ENCODE measurements at places on chromosomes 6 and 20.

GRCh38 chr6:166851911-166852310 lies 104.4 kb downstream of the RNASET2 start:
- DNase-seq = no peak

DNA sequence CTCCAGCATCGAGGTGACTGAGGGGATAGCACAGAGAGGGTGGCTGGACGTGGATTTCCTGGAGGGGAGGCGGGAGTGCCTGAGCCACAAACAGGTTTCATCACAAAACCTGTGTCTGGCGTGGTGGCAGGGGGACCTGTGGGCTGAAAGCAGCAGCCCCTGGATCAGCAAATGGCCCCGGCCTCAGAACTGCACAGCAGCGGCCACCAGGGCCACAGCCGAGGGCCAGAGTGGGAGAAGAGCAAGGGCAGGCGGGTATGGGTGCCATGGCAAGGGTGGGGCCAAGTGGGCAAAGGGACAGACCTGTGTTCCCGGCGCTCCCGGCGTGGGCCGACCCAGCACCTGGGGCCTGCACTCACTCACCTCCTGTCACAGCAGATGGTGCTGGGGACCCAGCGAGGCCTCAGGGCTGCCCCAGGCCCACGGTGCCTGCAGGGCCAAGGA lies 19.0 kb downstream of the NTSR1 start:
- DNase-seq = no peak

- no peak for DNase-seq
Measured at GRCh38 chr6:19035461-19036195, 648.5 kb downstream of the RNF144B start.

DNA sequence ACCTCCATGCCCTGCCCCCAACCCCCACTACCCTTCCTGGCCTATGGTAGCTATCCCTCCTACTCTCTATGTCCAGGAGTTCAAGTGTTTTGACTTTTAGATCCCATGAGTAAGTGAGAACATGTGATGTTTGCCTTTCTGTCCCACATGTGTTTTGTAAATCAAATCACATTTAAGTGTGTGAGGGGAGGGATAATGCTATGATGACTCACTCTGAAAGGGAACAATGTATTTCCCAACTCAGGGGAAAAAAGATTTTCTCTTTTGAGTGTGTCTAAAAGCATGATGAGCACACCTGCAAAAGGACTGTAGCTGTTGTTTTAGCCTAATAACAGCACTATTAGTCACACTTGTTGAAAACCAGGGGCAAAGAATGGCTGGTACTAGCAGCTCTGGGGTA lies 193.7 kb downstream of the GJA10 start:
- DNase-seq = no peak

GRCh38 chr6:157186785-157187181 lies 136.5 kb downstream of the TMEM242 start:
- DNase-seq = no peak

DNA sequence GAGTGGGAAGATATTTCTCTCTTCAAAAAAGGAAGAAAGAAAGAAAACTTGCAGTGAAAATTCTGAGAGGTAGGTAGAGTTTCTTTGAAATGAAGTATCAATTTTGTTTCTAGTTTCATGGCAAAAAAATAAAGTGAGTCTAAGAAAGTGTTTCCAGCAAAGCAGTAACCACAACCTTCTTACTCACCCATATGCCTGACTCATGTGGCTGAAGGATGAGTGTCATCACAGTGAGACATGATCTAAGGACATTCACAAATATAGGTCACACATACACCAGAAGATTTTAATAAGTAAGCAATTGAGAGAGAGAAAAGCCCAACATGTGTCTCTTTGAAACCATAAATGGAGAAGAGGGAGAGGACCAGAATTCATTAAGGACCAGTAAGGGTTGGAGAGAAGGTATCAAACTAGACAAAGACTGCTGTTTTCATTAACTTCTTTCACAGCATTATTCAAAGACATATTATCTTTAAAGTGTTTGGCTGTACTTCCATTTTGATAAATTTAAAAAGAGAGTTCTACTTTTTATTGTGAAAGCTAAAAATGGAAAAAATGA lies 169.5 kb downstream of the FRK start:
- no peak for DNase-seq

- no peak for DNase-seq
Measured at GRCh38 chr20:62995898-62996595, 10.7 kb downstream of the BHLHE23 start.

DNA sequence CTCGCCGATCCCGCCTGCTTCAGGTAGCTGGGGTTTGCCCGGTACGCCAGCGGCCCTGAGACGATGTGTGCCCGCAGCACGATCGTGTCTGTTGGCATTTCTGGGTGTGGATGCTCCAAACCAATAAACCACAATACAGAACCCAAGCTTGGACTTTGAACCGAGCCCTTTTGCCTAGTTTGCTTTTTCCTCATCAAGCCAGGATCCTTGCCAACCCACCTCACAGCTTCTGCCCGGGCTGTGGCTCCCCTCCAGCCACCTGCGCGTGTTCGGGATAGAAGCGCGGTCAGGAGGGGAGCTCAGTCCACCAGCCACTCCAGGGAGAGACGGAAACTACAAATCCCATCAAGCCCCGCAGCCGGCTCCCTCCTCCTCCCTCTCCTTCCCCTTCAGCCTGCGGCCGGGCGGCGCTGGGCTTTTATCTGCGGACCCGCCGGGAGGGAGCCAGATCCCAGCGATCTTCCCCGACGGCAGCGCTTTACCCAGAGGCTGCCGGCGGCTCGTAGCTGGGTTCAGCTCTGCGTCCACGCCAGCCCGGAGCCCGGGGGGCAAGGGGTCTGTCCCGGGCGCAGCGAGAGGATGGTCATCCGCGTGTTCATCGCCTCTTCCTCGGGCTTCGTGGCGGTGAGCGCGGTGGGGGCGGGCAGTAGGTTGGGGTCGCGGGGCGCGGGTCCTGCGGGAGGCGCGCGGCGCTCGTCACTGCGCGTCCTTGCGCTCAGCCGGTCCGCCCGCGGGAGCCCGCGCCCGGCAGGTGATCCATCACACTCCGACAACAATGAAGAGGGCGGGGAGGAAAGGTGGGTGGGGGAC lies at the start of gene SH3BGRL2:
TSS of gene SH3BGRL2 (plus strand) at position 447 of the 810 bp plus-strand sequence. CDS start at position 580, 133 bp downstream.
- no peak for DNase-seq

DNA sequence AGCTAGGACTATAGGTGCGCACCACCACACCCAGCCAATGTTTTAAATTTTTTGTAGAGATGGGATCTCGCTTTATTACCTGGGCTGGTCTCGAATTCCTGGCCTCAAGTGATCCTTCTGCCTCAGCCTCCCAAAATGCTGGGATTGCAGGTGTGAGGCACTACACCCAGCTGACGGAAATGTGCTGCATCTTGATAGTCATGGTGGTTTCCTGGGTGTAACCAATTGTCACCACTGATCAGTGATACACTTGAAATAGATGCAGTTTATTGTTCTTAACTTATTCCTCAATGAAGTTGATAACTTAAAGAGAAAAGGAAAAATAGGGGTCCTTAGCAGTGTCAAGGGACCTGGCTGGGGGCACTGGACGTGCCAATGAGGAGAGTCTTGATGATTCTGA lies 92.4 kb downstream of the PPP1R14C start:
- DNase-seq = no peak

DNA sequence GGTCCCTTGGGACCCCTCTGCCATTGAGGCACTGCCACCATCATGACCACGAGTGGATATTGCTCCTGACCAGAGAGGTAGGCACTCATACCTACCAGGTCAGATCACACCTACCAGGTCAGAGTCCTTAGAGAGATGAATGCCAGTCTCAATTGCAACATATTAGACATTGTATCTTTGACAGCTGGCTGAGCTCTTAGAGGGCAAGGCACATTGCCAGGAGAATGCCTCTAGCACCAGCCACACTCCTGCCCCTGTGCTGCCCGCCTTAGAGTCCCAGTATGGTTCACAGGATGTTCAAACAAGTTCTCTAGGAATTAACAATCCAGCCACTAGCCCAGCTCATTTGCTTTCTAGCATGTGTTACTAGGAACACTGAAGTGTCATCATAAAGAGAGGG lies 65.9 kb downstream of the TMEM244 start:
- DNase-seq = no peak

DNA sequence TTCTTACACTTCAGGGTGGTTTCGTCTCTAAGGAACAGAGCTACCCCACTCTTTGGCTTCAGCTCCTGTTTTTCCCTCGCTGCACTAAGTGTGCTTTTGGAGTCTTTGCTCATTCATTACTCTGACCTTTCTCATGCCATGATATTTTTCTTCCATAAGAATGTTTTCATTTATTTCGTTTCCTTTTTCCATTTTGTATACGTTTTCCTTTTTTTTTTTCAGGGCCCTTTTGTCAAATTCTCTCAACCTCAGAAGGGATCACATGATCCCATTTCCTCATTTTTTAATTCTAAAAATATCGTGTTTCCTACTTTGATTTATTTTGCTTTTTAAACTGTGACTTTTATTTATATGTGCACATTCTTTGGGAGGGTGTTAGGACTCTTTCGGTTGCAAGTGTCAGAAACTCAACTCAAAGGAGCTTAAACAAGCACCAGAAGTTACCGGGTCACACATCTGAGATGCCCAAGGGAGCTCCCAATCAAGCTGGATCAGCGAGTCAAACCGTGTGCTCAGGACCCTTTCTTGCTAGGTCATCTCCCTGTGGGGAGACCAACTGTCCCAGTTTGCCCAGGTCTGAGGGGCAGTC lies 40.6 kb downstream of the GCNT2 start:
- DNase-seq = no peak

DNA sequence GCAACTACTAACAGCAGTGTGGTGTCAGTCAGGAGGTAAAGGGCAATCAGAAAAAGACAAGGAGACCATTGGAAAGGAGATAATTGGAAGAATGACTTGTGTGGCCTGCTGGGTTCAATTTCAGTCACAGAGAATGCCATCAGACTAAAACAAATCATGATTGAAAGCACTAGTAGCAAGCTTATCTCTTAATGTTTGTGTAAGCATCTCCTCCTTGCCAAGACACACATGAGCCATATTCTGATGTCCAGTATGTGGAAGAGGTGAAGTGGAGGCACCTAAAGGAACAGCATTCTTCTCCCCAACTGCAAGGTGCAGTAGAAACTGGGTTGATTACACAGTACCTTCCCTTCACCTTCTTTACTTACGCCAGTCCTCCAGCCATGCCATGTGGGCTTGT lies 287.5 kb downstream of the ZFAND3 start:
- no peak for DNase-seq

DNA sequence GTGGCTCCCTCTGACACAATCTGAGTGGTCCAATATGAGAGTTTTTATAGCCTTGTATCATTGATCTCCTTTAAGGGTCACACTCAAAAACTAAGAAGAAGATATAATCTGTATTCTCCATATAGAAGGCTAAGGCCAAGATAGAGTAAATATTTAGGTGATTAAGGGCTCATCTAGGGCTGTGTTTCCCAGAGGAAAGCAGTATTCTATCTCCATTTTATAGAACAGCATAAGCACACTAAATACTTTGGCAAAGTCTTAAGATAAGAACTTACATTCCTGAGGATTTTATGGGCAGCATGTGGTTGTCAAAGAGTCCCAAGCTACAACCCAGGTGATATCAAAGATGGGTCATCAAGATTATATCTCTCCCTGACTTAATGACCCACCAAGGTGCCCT lies 377.6 kb downstream of the KIF16B start:
- no peak for DNase-seq

GRCh38 chr6:130322673-130323268 lies 43.0 kb upstream of the TMEM200A start:
- DNase-seq = peak; percentile 35

DNA sequence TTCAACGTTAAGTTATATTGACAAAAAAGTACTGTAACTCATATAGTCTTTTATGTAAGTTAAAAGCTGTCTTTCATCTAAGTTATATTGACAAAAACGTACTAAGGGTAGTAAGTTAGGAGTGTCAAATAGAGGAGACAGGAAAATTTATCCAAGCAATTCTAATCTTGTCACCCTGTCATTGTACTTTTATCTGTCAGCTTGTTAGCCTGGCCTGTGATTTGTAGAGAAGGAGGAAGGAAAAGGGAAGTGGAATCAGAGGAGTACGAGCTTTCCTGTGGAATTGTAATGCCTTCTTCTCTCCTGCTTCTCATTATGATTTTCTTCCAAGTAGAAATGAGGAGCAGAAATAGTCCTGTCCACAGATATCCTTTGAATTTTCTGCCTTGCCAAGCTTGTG lies 18.8 kb downstream of the KCTD20 start:
- no peak for DNase-seq

GRCh38 chr6:5590187-5590586 lies 328.9 kb downstream of the FARS2 start:
- DNase-seq = no peak

GRCh38 chr6:44676246-44676790 lies 288.8 kb downstream of the CDC5L start:
- no peak for DNase-seq

DNA sequence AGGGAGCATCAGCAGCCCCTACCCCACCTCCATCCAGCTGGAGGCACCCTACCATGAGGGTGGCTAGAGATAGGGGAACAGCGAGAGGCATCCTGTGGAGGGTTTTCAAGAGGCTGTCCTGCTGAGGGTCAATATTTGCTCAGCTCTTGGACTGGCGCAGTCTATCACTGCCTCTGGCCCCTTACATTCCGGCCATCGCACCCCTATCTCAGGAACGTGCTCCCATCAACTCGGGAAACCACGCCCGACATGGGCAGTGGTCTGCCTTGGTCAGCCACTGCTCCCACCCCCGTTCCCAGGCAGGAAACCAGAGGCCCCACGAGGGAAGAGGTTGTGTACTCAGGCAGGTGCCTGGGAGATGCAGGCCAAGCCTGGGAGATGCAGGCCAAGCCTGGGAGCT lies 57.9 kb downstream of the VEGFA start:
- DNase-seq = no peak

GRCh38 chr6:158708239-158708638 lies 58.4 kb downstream of the SYTL3 start:
- no peak for DNase-seq

GRCh38 chr6:12656906-12657305 lies 59.7 kb upstream of the PHACTR1 start:
- DNase-seq = no peak

DNA sequence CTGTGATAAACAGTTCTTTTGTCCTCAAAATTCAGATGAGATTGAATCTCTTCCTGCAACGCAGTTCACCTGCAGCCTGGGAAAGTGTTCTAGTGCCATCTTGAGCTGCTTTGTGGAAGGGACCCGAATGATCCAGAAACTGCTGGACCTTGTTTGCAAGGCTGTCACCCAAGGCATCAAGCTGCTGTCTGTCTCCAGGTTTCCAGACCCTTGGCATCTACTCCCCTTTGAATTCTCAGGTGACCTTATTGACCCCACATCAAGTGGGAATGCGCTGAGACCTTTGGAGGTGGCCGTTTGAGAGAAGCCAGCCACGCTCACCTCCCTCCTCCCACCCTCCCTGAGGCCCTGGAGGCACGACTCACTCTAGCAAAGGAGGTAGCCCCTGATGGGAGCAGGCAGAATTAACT lies 112.5 kb downstream of the EDN3 start:
- no peak for DNase-seq
